ENCODE measurements at places on chromosomes 6 and 20.
A peak's percentile ranks its signal among the peaks of the same experiment; 100 is the strongest.

GRCh38 chr6:29965563-29965872 is 23.2 kb downstream of the HLA-A start:
- no peak for DNase-seq

GRCh38 chr20:346640-347316 is at the start of gene NRSN2:
Gene NRSN2 (plus strand): TSS chr20:347111. CDS start chr20:349644, 2,533 bp downstream.
- DNase-seq = peak; percentile 18

- DNase-seq = no peak
Observed at GRCh38 chr6:40371095-40371494, 216.1 kb downstream of the LRFN2 start.

- DNase-seq = peak; percentile 53
Observed at GRCh38 chr6:117840541-117840983, 66.5 kb upstream of the SLC35F1 start.

DNA sequence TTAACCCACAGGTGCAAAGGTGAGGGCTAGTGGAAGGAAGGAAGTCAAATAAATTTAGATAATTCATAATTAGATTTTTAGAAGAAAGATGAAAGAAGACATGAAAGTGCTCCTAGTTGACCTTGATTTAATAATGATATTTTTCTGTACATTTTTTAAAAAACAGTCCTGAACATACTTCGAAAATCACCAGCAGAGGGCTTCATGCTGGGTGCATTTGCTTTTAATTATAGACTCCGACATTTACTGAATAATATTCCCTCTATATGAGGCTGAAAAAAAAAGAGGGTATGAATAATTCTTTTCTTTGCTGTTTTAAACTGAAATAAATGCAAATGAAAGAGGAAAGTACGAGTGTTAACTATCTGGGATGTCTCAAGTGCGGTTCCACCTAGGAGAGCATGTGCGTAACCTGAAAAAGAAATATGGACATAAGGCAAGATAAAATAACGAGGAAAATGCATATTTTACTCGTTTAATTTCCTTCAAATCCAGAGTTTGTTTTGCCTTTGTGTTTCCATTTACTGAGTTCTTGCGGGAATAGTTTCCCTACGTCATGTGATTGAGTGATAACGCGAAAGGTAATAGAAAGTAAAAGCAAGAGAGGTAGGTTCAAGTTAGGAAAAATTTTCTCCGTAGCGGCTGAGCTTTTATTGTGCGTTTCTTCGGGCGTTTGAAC is 3.1 kb upstream of the TFAP2B start:
- DNase-seq = peak; percentile 23

GRCh38 chr6:15644904-15645303 is 17.9 kb downstream of the DTNBP1 start:
- DNase-seq = no peak

DNA sequence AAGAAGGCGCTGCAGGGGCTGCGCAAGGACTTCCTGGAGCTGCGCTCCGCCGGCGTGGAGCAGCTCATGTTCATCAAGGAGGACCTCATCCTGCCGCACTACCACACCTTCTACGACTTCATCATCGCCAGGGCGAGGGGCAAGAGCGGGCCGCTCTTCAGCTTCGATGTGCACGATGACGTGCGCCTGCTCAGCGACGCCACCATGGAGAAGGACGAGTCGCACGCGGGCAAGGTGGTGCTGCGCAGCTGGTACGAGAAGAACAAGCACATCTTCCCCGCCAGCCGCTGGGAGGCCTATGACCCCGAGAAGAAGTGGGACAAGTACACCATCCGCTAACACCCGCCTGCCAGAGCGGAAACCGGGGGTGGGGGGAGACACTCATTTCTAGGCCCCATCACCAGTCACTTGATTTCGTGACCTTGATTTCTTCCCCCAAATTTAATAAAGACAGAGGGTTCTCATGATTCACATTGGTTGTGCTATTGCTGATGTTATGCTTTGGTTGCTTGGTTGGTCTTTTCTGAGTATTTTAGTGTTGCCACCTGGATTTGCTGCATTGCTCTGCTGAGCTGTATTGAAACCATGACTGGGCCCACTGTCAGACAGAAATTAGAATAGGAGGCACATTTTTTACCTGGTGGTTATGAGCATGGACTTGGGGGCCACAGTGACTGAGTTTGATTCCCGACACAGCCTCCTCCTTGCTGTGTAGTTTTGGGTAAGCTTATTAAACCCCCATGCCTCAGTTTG is 1.5 kb downstream of the FAM50B start:
- DNase-seq = no peak

DNA sequence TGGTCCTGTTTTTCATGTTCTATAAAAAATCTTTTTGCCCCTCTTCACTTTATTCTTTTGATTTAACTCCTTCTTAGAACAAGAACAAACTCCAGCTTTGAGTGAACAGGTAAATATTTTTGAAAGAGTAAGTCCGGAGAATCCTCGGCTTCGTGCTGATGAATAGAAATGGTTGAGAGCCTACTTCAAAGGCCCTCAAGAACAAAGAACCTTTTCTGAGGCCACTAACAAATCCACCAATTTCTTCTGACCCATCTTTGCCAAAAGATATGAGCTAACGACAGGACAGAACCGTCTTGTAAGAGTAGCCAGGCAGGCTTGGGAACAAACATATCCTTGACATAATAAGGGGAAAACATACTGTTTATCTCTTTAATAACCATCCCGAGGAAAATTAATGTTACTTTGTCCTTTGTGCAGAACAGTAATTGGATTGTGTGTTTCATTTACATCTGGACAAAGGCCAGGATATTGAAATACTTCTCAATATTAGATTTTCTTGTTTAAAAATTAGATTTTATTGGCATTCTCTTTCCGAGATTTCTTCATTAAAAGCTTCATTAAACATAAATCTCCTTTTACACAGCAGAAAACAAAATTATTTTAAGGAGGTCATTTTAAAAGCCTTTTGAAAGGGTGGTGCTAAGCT is 52.9 kb downstream of the NOX3 start:
- DNase-seq = no peak

GRCh38 chr20:23143986-23144690 is 58.0 kb upstream of the CD93 start:
- no peak for DNase-seq

- peak; percentile 50 for DNase-seq
Observed at GRCh38 chr6:108760126-108761050, 87.8 kb upstream of the ARMC2 start.

- DNase-seq = peak; percentile 73
Observed at GRCh38 chr20:50744143-50744792, 12.9 kb downstream of the PARD6B start.

DNA sequence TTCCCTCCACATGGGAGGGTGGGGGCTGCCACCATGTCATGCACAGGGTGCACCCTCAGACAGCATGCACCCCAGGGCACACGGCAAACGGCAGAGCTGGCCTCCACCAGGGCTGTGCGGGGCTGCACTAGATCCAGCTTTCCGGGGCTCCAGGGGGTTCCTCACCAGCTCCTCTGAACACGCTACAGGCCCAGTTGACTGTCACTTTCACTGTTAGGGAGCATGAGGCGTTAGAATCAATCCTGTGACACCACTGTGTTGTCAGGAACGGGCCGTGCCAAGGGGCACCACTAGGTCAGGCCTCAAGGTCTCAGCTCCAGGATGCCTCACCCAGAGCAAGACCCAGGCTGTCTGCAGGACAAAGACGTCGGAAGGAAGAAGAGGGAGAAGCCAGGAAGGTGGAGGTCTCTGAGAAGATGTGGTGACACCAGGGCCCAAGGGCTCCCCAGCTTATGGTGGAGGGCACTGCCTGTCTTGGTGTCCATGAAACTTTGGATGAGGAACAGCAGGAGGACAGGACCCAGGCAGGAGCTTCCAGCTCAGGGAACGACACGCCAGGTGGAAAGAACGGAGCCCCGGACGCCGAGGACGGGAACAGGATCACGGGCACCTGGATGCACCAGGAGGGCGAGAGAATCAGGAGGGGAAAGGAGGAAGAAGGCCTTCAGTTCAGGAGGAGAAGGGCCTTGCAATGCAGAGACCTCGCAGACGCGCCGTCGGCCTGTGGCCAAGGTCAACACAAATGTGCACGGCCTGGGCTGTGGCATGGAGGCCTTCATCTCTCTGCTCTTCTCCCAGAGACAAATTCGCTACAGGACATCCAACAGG is 49.5 kb downstream of the YTHDF1 start:
- no peak for DNase-seq

DNA sequence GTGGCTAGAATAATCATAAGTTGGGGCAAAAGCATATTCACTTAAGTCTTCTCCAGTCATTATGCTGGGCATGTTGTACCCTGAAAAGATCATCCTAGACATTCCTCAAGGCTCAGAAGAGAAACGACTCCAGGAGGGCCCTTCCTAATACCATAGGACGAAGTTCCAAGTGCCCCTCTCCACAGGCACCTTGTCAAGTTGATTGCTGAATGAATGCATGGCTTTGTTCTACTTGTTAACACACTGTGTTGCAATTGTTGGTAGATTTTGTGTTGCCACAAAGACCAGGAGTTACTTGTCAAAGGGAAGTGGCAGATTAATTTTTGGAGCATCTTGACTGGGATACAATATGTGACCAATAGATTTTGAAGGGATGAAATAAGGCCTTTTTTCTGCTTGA is 194.3 kb upstream of the SMLR1 start:
- no peak for DNase-seq

GRCh38 chr6:161660666-161661571 is 387.1 kb upstream of the AGPAT4 start:
- DNase-seq = no peak

- peak; percentile 44 for DNase-seq
Observed at GRCh38 chr6:33620158-33620855, 815 bp upstream of the ITPR3 start.

DNA sequence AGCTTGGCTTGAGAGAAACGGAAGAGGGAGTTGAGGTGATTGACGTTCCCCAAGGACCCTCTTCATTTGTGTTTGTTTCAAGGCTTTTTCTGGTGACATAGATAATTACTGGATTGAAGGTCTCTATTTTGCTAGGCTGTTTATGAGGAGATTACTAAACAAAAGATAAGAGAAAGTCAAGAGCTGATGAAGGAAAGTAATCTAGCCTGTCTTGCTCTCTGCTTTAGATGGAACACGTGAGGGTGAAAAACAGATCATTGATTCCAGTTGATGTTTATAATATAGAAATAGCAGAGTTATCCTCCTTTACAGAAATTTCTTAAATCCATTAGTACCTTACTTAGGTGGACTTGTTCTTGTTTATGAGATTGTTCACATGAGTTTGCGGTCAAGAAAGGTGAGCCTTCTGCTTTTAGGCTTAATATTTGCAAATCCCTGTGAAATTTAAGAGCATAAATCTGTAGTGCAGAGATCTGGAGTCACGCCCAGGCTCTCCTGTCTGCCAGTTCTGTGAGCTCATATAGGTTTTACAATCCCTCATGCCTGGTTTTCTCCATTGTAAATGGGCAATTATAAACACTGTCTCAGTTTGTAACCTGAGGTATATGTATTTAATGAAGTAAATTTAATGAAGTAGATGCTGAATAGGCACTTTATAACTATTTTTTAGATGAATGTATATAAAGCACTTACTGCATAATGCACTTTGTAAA is 272.8 kb downstream of the NKAIN2 start:
- DNase-seq = no peak

- no peak for DNase-seq
Observed at GRCh38 chr20:59205044-59205443, 41.4 kb downstream of the ZNF831 start.

DNA sequence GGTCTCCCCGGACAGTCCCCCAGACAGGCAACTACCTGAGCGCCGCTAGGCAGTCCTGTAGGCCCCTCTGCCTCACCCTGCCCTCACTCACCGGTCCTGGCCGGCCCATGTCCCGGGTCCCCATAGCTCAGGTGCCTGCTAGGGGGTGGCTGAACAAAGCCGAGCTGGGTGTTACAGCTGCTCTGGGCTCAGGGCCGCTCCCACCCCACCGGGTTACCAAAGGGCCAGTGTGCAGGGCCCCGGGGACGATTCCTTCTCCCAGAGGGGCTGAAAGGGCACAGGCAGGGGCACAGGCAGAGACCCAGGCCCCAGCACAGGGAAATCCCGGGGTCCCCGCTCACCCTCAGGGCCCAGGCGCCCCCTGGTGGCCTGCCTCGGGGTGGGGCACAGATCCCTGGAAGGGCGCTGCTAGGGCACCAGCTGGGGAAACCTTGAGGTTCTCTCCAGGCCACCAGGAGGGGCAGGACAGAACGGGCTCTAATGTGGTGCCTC is 118.4 kb downstream of the GRM4 start:
- DNase-seq = peak; percentile 66

DNA sequence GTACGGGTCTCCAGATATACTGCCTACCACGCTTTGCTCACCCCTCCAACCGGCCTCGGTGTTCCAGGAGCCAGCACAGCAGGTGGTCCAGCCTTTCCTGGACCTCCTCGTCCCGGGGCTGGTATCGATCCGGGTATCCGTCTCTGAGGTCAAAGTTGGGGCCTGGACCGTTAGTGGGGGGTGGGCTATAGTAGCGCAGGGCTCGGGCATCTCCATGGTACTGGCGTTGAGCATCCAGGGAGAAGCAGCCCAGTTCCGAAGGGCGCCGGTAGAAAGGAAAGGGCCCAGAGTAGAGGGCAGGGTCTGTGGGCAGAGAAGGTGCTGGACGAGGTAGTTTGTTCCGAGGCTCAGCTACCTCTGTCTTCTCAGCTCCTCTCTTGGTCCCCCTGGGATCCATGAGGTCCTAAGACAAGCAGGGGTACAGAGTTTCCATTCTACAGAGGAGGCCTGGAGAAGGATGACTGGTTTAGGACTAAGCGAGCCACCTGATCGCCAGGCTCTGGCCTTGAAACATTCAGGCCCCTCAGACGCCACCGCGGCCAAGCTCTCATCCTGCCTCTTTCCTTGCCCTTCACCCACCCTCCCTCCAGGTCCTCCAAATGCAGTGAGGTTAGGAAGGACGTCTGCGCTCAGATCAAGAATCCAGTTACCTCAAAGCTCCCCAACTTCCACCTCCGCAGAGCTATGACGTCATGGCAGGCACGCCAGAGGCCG is 502 bp downstream of the DXO start:
- DNase-seq = no peak

GRCh38 chr6:84019141-84019841 is 14.3 kb upstream of the MRAP2 start:
- no peak for DNase-seq

DNA sequence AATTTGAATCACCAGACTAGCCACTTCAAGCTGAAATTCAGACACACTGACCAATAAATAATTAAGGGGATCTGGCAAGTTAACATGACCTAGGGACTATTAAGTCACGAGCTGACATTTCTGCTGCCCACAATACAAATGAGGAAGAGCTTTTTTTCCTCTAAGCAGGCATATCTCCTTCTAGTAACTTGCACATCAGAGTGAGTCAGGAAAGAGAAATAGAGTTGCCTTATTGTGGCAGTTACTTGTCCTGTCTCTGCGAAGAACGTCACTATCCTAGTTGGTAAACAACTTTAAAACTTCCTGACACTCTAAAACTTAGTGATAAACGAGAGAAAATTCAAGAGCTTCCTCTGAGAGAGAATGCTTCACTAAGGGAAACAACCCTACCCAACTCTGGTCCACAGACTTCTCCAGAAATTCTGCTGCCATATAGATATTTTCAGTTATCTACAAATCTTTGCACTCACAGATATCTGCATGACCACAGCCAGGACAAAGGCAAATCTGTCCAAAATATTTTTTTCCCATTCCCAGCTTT is 4.2 kb downstream of the PLA2G7 start:
- DNase-seq = peak; percentile 94

DNA sequence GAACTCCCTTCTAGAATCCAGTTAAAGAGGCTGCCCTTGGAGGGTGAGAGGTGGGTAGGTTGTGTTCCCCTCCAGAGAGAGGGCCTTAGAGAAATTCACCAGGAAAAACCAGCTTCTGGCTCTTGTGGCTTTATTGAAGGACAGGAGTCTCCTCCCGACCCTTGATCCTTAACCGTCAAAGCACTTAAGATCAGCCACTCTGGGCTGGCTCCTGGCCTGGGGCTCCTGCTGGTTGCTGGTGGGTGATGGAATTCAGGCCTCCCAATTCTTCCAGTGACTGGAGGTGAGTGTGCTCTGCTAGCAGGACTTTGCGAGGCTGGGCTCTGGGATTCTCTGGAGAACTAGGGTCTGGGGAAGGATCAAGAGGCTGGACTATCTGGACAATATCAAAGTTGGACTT is 75.6 kb upstream of the LGSN start:
- DNase-seq = no peak

Data from suppressor macrophage treated with lipopolysaccharide for 1 hour (primary cell).